ENCODE measurements at places on chromosomes 16 and 17.
A peak's percentile ranks its signal among the peaks of the same experiment; 100 is the strongest.

DNA sequence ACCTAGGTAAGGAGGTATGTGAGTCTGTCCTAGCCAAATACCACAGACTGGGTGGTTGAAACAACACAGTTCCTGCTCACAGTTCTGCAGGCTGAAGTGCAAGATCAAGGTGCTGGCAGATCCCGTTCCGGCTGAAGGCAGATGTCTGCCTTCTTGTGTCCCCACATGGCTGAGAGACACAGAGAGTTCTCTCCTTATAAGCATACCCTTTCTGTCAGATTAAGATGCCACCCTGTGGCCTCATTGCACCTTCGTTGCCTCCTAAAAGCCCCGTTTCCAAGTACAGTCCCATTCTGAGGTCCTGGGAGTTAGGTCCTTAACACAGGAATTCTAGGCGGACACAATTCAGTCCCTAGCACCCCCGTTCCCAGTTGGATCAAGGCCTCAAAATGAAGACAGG lies 9.1 kb upstream of the TMEM11 start:
- no peak for DNase-seq

DNA sequence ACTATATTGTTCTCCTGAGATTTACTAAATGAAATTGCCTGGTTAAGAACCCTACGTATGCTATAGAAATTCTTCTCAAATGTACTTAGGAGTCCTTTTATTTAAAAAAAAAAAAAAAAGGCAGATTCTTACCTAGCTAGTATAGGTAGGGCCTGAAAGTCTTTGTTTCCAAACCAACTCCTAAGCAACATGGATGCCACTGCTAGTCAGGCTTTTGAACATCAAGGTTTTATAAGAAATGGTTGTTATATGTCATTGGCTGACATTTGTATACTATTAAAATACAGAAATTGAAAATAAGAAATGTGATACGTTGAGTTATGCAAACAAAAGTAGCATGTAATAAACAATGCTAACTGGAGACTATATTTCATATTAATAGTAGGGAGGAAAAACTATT lies 1.2 kb downstream of the EVI2A start:
- peak; percentile 64 for DNase-seq

DNA sequence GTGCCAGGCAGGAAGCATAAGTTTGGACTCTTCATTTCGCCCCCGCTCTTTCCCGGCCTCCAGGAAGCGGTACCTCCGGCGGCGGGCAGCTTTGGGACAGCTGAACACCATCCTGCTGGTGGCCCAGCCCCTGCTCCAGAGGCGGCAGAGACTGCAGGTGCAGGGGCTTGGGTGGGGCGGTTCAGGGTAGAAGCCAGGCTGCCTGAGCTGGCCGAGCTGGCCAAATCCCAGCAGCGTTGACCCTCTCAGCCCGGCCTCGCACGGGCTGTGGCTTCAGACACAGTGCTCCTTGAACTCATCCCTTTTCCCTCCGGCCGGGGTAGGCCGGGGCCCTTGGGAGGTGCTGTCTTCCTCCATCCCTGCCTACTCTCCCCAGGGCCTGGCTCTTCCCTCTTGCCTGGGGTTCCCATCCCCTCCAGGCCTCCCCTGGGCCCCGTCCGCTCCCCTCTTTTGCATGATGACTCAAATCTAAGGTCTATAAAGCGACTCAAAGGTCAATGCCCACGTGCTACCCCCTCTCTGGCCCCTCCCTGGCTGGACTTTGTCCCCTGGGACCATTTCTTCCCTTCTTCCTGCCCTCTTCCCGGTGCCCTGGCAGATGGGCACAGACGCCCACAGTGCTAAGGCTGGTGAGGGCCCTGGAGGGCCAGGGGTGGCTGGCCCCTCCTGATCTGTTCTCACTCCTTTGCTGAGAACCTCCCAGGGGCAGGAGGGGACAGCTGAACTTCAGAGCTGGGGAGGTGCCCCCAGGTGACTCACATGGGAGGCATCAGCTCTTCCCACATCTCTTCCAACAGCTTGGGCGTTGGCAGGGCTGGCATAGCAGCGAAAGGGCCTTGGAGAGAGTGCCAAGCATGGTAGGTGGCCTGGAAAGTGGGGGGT lies 22.7 kb downstream of the MYO15B start:
- no peak for DNase-seq

GRCh38 chr16:80300876-80301275 lies 239.9 kb upstream of the DYNLRB2 start:
- no peak for DNase-seq

DNA sequence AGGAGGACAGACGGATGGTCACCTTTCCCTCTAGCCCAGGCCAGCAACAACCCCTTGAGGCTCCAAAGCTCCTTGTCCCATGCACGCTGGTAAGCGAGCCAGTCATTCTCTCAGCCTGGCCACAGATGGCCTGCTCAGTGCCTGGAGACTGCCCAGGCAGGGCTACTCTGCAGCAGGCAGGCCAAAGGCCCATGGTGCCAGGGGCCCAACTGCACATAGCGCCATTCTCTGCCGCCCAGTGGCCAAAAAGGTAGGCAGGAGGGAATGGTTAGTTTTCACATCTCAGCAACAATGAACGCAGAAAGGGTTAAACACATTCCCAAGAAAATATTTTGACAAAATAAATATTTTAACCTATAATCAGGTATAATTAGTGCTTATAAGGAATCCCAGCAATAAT lies 7.7 kb upstream of the SREBF1 start:
- no peak for DNase-seq

DNA sequence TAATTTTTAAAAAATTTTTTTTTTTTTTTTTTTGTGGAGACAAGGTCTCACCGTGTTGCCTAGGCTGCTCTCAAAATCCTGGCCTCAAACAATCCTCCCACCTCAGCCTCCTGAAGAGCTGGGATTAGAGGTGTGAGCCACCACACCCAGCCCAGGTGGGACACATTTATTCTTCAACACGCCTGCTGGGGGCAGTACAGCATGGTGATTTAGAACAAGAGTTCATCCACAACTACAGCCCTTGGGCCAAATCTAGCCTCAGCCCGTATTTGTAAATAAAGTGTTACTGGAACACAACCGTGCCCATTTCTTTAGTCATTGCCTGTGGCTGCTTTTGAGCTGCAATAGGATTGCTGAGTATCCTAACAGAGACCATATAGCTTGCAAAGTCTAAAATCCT lies 92.8 kb downstream of the KATNIP start:
- DNase-seq, result peak; percentile 5

All from pons (tissue), 1 donor.